Suprapubic skin (tissue), 4 donors: ENCODE measurements at places on chromosomes 5 and 9. TPM values are rescaled to one million over a fixed set of nuclear protein-coding genes. Genes with fewer than 3 reads are reported as not detected.
A peak's percentile ranks its signal among the peaks of the same experiment; 100 is the strongest.

- H3K27ac ChIP-seq: no peak overlapping the region
- H3K27me3 ChIP-seq: no peaks in the 10 kb centered on the region
- no peak overlapping the region for H3K4me3 ChIP-seq
- no peaks in the 10 kb centered on the region for H3K4me1 ChIP-seq
- no peaks in the 10 kb centered on the region for H3K36me3 ChIP-seq
These were observed 24.0 kb upstream of the OCLN start for GRCh38 chr5:69468631-69469030.

GRCh38 chr5:150068961-150069645 lies 17.3 kb downstream of the CSF1R start:
- DNase-seq: no peak
- H3K4me1 ChIP-seq: no peaks in the 10 kb centered on the region
- H3K36me3 ChIP-seq: no peaks in the 10 kb centered on the region
- no peaks in the 10 kb centered on the region for H3K27me3 ChIP-seq
- no peak overlapping the region for H3K27ac ChIP-seq

DNA sequence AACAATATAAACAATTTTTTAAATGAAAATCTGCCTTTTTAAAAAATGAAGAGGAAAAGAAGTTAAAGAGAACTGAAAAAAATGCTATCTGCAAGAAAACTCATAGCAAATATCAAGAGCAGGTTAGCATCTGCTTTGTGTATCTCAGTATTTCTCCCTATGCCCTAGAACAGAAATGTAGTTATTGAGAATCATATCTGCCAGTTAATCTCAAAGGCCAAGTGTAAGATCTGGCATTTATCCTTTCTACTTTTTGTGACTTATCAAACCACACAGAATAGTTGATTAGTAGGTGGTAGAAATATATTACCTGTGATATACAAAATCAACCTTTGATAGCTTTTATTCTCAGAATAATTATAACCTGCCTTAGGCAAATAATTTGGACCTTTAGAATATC lies 1699.8 kb downstream of the EFNA5 start:
- H3K27ac ChIP-seq: no peak overlapping the region
- no peak overlapping the region for H3K4me3 ChIP-seq
- no peak for DNase-seq
- H3K4me1 ChIP-seq: no peaks in the 10 kb centered on the region

DNA sequence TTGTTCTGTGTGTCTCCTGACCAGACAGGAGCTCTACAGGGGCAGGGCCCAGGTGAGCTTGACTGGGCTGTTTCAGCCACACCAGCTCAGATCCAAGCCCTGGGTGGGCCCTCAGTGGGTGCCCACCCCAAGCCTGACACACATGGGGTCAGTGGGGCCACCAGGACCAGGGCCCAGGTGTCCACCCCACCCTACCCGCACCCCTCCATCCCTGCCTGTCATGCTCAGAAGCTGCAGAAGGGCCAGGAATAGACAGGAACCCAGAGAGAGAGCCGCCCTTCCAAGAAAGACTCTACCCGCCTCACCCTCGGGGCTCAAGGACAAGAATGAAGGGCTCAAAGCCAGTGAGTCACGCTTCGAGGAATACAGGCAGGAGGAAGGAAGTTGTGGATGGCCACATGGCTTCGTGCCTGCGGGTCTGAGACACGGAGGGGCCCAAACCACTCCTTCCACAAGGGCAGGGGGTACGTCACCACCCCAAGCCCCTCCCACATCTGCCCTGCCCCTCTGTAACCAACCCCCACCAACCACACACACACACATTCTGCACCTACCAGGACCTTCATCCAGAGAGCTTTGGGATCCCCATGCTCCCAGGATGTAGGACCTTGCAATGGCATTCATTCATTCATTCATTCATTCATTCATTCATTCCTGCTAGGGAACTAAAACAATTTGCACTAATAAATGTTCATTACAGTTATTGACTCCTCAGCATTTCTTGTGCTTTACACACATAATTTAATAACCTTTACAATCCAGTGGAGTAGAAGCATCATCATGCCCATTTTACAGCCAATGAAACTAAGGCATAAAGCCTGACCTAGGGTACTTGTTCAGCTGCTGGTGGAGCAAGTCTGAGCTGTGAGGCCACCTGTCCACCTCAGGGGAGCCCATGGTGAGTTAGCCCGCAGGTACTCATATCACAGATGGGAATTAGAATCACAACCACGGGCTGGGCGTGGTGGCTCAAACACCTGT lies 55.9 kb upstream of the STXBP1 start:
- DNase-seq: peak; percentile 91
- no peak overlapping the region for H3K4me3 ChIP-seq
- peak overlapping the region; percentile 84 for H3K27ac ChIP-seq
- H3K36me3 ChIP-seq: peaks cover 7% of the 10 kb centered on the region

DNA sequence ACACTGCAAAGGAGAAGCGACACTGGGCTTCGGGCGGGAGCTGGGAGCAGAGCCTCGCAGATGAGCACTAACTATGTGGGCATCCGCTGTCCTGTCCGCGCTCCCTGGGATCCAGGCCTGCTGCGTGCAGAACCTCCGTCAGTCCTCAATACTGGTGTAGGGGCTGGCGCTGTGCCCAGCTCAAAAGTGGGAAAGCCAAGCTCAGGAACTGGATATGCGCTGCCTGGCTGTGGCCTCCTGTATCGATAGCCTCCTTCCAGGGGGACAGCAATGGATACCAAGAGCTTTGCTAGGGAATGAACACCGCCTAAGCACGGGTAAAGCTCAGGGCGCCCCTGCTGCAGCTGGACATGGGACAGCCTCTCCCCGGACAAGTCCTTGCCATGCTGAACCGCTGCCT lies 270.4 kb downstream of the NSG2 start:
- DNase-seq: peak; percentile 67
- peaks cover 62% of the 10 kb centered on the region for H3K27me3 ChIP-seq
- no peak overlapping the region for H3K4me3 ChIP-seq
- H3K27ac ChIP-seq: no peak overlapping the region
- H3K4me1 ChIP-seq: peaks cover 9% of the 10 kb centered on the region
- no peaks in the 10 kb centered on the region for H3K36me3 ChIP-seq

DNA sequence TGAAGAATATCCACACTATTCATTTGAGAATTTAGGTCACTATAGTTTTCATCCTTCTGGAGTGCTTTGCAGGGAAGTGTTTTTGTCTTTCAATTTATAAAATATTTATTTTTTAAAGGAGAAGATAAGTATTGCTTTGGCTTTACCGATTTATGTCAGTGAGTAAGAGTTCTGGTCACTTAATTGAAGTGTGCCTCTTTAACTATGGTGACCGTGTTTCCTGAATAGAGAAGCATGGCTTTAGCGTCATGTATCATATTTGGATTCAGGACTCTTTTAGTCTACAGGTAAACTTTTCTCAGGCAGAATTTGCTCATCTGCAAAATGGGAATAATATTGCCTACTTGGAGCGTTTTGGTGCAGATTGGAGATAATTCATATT lies 902 bp downstream of the BDP1 start:
- peaks cover 5% of the 10 kb centered on the region for H3K27me3 ChIP-seq
- H3K4me3 ChIP-seq: peak overlapping the region; percentile 75
- H3K4me1 ChIP-seq: peaks cover 23% of the 10 kb centered on the region
- peaks cover 30% of the 10 kb centered on the region for H3K36me3 ChIP-seq

DNA sequence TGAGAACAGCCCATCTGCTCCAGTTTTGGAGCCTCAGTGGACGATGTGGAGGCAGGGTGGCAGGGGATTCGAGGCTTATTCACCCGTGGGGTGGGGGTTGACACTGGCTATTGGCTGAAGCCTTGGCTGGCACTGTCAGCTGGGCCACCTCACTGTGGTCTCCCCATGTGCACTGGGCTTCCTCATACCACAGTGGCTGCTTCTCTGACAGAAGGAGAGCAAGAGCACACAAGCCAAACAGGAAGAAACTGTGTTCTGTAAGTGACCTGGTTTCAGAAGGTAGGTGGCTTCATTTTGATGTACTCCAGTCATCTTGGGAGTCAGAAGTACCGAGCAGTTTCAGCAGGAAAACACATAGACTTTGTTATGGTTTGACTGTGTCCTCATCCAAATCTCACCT lies 24.7 kb upstream of the CTNND2 start:
- no peak overlapping the region for H3K4me3 ChIP-seq
- no peaks in the 10 kb centered on the region for H3K27me3 ChIP-seq
- H3K36me3 ChIP-seq: no peaks in the 10 kb centered on the region
- DNase-seq: no peak
- no peak overlapping the region for H3K27ac ChIP-seq

DNA sequence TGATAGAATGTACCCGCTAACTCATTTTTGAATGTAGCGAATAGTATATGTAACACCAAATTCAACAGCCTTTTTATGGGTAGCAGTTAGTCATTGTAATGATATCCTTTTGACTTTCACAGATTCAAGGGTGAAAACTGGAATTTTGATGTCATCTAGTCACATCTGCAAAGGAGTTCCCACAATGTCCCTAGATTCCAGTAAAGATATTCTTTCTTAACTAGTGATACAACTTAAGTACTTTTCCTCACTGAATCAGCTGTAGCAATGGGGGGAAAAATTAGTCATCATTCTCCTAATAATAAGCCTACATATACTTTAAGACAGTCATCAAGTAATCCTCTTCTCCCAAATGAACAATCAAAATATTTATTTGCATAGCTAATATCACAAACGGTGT lies 11.5 kb upstream of the SSBP2 start:
- H3K27me3 ChIP-seq: no peaks in the 10 kb centered on the region
- no peak overlapping the region for H3K27ac ChIP-seq
- H3K4me1 ChIP-seq: peaks cover 6% of the 10 kb centered on the region

- no peak for DNase-seq
- H3K27ac ChIP-seq: no peak overlapping the region
- H3K36me3 ChIP-seq: no peaks in the 10 kb centered on the region
These were observed 22.5 kb upstream of the PTPN3 start for GRCh38 chr9:109520475-109521132.

DNA sequence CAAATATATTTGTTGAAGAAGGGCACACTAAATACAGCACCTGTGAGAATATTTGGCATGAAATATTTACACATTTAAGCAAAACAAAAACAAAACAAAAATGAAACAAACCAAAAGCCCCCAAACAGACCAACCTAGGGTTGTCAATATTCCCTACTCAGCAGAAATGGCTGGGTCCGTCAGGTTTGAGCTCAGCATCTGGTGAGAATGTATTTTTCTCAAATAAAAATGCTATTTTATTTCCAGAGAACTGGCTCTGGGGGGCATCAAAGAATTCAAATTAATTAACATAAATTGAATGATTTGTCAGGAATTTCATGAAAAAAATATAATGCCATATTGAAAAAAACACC lies 142.8 kb upstream of the COL5A1 start:
- H3K4me3 ChIP-seq: no peak overlapping the region
- peaks cover 41% of the 10 kb centered on the region for H3K27me3 ChIP-seq
- peaks cover 5% of the 10 kb centered on the region for H3K4me1 ChIP-seq
- no peak overlapping the region for H3K27ac ChIP-seq

DNA sequence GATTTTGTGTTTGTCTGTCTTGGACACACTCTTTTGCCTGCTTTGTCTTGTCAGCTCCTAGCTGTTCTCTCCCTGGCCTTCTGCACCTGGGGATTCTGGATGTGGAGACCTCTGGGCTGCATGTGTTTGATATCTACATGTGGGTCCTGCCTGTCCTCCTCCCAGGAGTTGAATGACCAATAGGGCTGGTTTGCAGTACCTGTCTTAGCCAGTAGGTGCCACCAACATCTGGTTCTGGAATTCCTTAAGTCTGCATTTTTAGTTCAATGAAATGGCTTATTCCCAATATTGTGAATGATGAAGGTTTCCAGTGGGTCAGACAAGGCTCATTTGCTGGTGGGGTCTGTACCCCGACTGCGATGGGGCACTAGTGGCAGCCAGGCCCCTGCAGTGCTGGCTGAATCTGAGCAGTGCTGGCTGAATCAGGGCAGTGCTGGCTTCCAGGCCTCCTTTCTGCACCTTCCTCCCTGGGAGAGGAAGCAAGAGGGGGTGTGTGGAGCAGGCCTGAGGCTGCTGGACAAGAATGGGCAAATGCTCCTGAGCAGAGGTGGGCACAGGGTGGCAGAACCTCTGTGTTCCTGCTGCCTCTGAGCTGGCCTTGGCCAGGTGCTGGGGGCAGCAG lies 73.3 kb downstream of the RXRA start:
- peaks cover 79% of the 10 kb centered on the region for H3K4me1 ChIP-seq
- H3K36me3 ChIP-seq: peaks cover 6% of the 10 kb centered on the region
- H3K27me3 ChIP-seq: no peaks in the 10 kb centered on the region

GRCh38 chr9:1978941-1979340 lies 36.2 kb upstream of the SMARCA2 start:
- peaks cover 37% of the 10 kb centered on the region for H3K4me1 ChIP-seq
- H3K27ac ChIP-seq: peak overlapping the region; percentile 57
- no peaks in the 10 kb centered on the region for H3K36me3 ChIP-seq
- H3K4me3 ChIP-seq: no peak overlapping the region

TMC1 gene
- total RNA-seq: not detected

NTNG2 gene
- total RNA-seq: 0.34 TPM

NIPAL4 gene
- 68.3 TPM for total RNA-seq

UBE2R2 gene
- 31.3 TPM for total RNA-seq
